ENCODE measurements at places on chromosomes 12 and 14.
A peak's percentile ranks its signal among the peaks of the same experiment; 100 is the strongest.

GRCh38 chr12:80205960-80206359 lies 106.6 kb downstream of the OTOGL start:
- no peak for DNase-seq

- DNase-seq = no peak
Measured at GRCh38 chr12:30484658-30485057, 211.0 kb downstream of the IPO8 start.

- peak; percentile 61 for DNase-seq
Measured at GRCh38 chr12:16189849-16190248, 87.6 kb downstream of the SLC15A5 start.

GRCh38 chr14:101963656-101964296 lies 597 bp upstream of the DYNC1H1 start:
- no peak for DNase-seq

DNA sequence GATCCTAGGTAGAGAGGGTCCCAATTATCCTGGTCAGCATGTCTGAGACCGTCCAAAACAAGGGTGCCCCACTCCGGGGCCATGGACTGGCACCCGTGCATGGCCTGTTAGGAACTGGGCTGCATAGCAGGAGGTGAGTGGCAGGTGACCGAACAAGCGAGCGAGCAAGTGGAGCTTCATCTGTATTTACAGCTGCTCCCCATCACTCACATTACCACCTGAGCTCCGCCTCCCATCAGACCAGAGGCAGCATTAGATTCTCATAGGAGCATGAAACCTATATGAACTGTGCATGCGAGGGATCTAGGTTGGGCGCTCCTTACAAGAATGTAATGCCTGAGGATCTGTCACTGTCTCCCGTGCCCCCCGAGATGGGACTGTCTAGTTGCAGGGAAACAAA lies 44.4 kb upstream of the TMCC3 start:
- no peak for DNase-seq

GRCh38 chr14:24255931-24256711 lies 6.9 kb downstream of the TGM1 start:
- no peak for DNase-seq

- DNase-seq = no peak
Measured at GRCh38 chr12:70364695-70365397, 1.2 kb upstream of the KCNMB4 start.

GRCh38 chr14:60951776-60952435 lies 29.0 kb downstream of the TRMT5 start:
- DNase-seq = no peak

DNA sequence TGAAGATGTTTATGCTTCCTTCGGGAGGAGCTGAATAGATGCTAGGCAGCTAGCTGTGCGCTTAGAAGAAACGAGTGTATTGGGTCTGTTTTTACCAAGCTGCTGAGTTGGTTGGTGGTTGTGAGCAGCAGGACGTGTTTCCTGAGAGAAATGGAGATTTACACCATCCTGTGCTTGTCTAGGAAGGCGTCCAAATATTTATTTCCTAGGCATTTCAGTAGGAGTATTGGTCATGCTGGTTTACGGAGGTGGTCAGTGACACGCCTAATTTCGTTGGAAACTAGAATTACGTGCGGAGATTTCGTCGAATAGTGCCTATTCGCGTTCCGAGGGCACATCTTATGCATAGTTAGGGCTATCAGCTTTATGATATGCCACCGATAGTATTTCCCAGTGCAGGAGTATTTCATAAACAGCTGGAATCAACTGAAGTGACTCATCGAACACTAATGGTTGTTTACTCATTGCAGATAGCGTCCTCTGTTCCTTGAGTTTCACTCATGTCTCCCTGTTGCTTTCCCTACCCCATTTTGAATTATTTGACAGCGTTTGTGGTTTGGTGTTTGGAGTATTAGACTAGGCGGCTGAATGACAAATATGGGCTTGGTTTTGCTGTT lies 780 bp downstream of the TBC1D15 start:
- DNase-seq = peak; percentile 92

DNA sequence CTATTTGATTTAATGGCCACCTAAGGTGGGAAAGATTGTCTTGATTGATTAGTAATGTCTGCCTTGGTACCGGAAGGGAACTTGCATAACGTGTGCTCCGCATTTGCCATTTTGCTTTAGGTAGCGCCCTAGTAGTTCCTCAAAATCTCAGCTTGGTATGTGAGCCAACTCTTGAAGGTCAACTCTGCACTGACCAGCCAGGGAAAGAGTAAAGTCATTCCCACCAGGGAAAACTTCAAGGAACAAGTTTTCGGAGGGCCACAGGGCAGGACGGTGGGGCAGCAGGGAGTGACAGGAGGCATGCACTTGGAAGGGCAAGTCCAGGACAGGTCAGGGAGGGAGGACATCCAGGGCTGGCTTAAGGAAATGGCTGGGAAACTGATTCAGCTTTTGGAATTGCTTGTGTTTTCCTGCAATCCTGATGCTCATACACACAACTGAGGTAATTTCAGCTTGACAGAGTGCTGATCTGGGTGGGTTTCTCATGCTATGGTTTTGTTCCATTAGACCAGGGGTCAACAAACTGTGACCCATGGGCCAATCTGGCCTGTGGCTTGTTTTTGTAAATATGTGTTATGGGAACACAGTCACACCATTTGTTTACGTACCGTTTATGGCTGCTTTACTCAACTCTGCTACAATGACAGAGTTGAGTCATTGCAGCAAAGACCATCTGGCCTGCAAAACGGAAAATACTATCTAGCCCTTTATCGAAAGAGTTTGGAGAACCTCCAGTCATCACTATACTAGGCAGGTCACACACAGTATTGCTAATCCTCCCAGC lies 184.5 kb downstream of the RBM19 start:
- DNase-seq = peak; percentile 18

- DNase-seq = peak; percentile 82
Measured at GRCh38 chr12:105204916-105205315, 31.1 kb downstream of the APPL2 start.

DNA sequence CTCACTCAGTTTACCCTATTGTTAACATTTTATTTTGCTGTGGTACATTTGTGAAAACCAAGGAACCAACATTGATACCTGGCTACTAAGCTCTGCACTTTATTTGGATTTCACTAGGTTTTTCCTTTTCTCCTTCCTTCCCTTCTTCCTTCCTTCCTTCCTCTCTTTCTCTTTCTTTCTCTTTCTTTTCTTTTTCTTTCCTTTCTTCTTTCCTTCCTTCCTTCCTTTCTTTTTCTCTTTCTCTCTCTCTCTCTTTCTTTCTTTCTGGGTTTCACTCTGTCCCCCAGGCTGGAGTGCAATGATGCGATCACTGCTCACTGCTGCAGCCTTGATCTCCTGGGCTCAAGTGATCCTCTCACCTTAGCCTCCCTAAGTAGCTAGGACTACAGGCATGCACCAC lies 29.1 kb upstream of the TMEM263 start:
- DNase-seq = no peak

GRCh38 chr12:106248312-106248845 lies 559 bp upstream of the CKAP4 start:
- DNase-seq = peak; percentile 67

- no peak for DNase-seq
Measured at GRCh38 chr14:52553002-52553670, 500 bp downstream of the GPR137C start.

DNA sequence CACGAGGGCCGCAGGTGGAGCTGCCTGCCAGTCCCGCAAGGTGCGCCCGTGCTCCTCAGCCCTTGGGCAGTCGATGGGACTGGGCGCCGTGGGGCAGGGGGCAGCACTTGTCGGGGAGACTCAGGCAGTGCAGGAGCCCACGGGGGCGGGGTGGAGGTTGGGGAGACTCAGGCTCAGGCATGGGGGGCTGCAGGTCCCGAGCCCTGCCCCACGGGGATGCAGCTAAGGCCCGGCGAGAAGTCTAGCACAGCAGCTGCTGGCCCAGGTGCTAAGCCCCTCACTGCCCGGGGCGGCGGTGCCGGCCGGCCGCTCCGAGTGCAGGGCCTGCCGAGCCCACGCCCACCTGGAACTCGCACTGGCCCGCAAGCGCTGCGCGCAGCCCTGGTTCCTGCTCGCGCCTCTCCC lies 39.2 kb upstream of the P2RX7 start:
- DNase-seq = no peak

DNA sequence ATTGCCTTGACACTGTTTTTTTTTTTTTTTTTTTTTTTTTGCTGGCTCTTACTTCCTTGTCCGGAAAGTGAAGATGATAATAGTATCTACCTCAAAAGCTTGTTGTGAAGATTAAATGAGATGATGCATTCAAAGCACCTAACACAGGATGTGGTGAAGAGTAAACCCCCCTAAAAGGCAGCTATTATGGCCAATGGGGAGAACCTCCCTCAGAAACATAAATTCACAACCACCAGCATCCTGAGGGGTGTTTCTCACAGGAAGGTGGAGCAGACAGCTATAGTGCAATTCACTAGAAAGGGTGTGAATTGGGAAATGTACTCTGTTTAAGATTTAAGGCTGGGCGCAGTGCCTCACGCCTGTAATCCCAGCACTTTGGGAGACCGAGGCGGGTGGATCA lies 85.4 kb upstream of the CRY1 start:
- DNase-seq = no peak

DNA sequence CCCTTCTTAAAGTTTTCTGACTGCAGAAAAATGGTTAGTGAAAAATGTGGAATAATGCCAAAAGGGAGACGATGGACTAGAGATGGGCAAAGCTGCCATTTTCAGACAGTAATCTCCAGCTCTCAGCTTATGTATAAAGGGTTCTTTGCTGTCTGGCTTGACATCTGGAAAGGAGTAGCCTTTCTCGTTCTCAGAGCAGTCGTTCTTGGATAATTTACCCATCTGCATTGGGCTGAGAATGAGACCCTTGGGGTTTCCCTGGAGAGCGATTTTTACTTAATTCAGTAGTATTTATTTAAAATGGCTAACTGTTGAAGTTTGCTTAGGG lies 1.2 kb downstream of the NUDT4 start:
- DNase-seq = no peak

GRCh38 chr12:113641426-113642030 lies 169.9 kb upstream of the LHX5 start:
- no peak for DNase-seq

DNA sequence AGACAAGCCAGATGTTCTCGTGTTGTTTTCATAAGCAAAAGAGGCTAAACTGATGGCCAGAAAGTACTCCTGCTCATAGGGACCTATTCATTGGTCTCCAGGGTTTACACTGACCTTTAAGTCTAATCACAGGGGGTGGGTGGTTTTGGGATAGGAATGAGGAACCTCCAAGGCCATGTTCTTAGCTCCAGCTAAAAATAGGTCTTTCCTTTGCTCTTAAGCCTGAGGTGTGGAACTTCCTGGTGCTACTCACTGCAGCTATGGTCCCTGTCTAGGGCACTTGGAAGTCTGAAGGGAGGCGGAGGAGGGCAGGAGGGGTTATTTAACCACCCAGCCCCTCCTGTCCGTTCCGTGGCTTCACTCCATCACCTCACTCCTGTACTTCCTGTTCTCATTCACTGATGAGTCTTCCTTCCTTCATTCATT lies 18.6 kb downstream of the GPRC5A start:
- DNase-seq = peak; percentile 97

DNA sequence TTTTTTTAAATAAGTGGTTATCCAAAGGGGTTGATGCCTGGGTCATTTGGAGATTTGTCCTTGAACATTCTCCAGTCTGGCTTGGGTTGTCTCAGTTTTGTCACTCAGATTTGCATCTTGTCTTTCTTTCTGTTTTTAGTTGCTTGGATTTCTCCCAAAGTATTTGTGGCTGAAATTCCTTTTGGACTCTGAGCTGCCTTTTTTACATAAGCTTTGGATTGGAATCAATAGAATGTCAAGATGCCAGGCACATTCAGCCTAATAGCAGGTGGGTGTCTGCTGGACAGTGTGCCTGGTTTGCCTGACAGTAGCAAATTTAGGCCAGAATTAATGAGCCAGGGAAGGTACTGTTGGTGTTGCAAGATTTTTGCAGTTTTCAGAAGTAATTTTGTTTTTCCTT lies 50.0 kb downstream of the FLRT2 start:
- no peak for DNase-seq

DNA sequence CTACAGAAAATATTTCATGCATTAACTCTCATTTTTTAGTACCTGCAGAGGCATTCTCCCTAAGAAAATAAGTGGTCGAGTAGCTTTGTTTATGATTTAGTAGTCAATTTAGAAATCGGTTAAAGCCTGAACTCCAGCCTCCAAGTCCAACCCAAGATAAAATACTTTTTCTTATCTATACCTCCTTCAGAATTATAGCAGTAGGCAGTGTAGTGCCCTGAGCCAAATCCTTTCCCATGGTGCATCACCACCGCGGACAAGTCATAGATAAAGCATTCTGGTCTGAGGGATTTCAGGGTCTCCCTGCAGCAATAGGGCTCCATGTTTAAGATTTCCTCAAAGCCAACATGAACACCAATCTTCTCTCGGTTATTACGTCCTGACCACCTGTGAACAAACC lies 30.5 kb downstream of the USP44 start:
- DNase-seq = peak; percentile 49

DNA sequence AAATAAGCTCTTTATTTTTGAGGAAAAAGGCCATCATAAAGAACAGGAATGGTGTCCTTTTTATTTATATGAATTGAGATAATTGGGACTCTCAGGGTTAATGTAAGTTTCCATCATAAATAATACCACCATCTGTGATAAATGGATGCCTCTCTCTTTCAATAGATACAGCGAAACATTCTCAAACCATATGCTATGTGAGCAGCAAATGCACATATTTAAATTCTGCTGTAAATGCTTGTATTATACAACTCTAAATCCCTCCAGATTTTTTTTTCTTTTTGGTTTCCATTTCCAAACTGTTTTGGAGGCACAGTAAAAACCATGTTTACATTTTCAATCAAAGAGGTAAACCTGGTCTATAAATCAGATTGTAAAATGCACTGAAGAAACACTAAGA lies 132.3 kb downstream of the TMEM132C start:
- no peak for DNase-seq

DNA sequence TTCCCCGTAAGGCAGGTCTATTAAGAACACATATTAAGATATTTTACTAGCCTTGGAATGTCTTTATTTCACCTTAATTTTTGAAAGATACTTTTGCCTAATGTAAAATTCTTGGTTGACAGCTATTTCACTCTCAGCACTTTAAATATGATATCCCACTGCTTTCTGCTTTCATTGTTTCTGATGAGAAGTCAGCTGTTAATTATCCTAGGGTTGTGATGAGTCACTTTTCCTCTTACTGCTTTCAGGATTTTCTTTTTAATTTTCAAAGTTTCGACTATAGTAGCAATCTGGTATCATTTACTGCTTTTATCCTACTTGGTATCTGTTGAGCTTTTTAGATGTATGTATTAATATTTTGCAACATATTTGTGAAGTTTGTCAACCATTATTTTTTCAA lies 578.9 kb upstream of the ATP2B1 start:
- DNase-seq = peak; percentile 13

GRCh38 chr12:86601550-86602308 lies 345.5 kb upstream of the MGAT4C start:
- no peak for DNase-seq

DNA sequence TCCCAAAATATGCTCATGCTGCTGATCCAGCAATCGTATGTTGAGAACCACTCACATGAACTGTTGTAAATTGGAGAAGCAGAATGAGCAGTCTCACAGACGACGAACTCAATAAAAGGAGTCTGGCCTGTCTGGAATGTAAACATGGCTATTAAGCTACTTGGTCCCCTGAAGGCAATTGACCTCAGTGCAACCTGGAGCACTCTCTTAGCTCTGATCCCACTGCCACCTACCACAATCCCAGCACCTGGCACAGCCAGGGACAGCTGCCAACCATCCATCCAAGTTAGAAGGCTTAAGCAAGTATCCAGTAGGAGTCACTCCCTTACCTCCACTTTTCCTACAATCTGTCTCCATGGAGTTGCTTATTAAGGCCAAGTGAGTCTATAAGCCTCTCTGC lies 406.9 kb upstream of the CLEC14A start:
- no peak for DNase-seq
